HL-60 (cell line): ENCODE measurements at places on chromosomes 4 and X.

GRCh38 chr4:43716721-43717395, 731.8 kb downstream of the KCTD8 start:
- no peak for DNase-seq

- DNase-seq: no peak
Observed at GRCh38 chr4:175460414-175460813, 351.6 kb downstream of the GPM6A start.

- DNase-seq: no peak
Observed at GRCh38 chr4:139817657-139818452, 152.2 kb downstream of the MGST2 start.

GRCh38 chr4:121057466-121057922, 14.8 kb downstream of the NDNF start:
- no peak for DNase-seq

DNA sequence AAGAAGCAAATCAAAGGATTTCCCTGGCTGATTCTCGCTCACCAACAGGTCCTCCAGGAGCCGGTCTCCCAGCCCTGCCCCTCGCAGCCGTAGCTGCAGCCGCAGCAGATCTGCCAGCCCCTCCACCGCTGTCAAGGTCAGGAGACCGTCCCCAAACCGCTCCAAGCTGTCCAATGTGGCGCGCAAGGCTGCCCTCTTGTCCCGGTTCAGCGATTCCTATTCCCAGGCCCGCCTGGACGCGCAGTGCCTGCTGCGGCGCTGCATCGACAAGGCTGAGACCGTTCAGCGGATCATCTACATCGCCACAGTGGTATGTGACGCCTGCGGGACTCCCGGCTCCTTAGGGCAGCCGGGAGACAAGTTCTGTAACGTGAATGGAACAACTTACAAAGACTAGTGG, 25.6 kb downstream of the SPATA18 start:
- DNase-seq: no peak

DNA sequence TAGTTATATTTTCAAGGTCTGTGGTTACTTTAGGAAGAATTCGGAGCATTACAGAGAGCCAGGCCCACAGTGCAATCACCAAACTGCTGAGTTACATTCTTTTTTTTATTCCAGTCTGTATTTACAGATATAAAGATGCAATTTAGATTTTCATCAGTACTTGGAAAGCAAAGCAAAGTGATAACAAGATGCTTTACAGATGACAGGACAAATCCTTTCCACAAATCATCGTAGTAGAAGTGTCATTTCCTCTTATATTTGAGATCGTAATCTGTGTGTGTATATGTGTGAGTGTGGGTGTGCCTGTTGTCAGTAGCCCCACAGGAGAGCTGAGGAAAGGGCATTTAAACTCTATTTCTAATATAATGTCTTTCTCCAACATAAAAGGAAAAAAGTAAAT, 1893.7 kb downstream of the STIM2 start:
- DNase-seq: no peak

- DNase-seq: no peak
Observed at GRCh38 chr4:3399277-3400194, 42.2 kb upstream of the HGFAC start.

DNA sequence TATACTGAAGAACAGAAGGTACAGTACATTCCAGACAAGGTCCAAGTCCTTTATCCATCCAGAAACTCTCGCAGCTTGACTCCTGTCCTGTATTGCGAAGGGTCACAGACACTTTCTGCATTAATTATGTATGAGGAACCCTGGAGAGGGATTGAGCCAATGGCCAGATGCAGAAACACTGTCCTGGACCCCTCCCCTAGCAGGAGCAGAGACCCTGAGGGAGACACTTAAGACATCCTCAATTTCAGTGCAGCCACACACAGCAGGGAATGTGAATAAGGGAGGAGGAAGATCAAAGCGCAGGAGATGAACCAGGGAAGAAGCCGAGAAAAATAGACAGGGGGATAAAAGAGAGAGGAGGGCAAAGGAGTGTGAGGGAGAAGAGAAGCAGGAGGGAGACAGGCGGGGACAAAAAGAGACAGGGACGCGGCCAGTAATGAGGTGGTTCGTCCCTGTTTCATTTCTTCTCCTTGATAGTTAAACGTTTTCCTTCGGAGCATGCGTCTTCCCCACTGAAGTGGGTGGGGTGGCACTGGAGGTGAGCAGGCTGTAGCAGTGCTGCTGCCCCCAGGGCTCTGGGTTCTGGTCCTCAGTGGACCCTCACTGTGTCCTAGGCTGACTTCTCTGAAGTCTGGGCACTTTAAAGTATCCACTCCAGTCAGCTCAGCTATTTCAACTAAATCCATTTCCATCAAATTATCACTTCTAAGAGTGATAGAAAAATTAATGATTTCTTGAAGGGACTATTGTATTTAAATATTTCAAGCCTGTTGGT, 356.4 kb upstream of the NOCT start:
- DNase-seq: no peak

GRCh38 chr4:128770807-128771206, 38.7 kb upstream of the JADE1 start:
- DNase-seq: no peak

- DNase-seq: no peak
Observed at GRCh38 chr4:2935762-2936743, 27.2 kb downstream of the NOP14 start.

DNA sequence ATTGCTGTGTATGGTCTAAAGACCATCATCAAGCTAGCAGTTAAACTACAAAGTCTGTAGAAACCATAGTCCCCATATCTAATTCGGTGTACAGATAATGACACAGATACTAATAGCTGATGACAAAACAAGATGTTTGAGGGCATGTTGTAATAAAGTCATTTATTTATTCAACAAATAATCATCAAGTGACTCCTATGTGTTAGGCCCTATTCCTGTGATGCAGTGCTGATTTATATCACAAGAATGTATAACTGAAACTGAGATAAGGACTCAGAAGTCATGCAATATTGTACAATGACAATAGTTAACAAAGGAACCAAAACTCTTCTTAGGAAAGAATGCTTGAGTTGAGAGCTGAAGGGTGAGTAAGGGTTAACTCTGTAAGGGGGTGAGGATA, 315.0 kb upstream of the NR3C2 start:
- no peak for DNase-seq

GRCh38 chr4:7101692-7102515, 34.0 kb upstream of the GRPEL1 start:
- peak; percentile 63 for DNase-seq
